ENCODE measurements at places on chromosomes 2 and 18. TPM values are rescaled to one million over a fixed set of nuclear protein-coding genes. Genes with fewer than 3 reads are reported as not detected.

Gene NT5DC4
- total RNA-seq = not detected

- no peak overlapping the region for H3K4me3 ChIP-seq
- no peak for DNase-seq
- H3K27me3 ChIP-seq = peaks cover 3% of the 10 kb centered on the region
Observed at GRCh38 chr2:233807215-233807865, 29.2 kb downstream of the MROH2A start.

GRCh38 chr2:199147216-199147615 lies 310.5 kb downstream of the SATB2 start:
- no peaks in the 10 kb centered on the region for H3K27me3 ChIP-seq
- DNase-seq = no peak
- H3K4me1 ChIP-seq = no peaks in the 10 kb centered on the region

- H3K36me3 ChIP-seq = peaks cover 18% of the 10 kb centered on the region
- peaks cover 34% of the 10 kb centered on the region for H3K4me1 ChIP-seq
- H3K27ac ChIP-seq = no peak overlapping the region
- H3K27me3 ChIP-seq = no peaks in the 10 kb centered on the region
Observed at GRCh38 chr2:54668711-54669110, 54.8 kb upstream of the EML6 start.

GRCh38 chr18:56199580-56200330 lies 438.6 kb downstream of the TXNL1 start:
- no peak overlapping the region for H3K4me3 ChIP-seq
- no peaks in the 10 kb centered on the region for H3K36me3 ChIP-seq
- H3K4me1 ChIP-seq = peaks cover 8% of the 10 kb centered on the region
- peak overlapping the region; percentile 15 for H3K27ac ChIP-seq

DNA sequence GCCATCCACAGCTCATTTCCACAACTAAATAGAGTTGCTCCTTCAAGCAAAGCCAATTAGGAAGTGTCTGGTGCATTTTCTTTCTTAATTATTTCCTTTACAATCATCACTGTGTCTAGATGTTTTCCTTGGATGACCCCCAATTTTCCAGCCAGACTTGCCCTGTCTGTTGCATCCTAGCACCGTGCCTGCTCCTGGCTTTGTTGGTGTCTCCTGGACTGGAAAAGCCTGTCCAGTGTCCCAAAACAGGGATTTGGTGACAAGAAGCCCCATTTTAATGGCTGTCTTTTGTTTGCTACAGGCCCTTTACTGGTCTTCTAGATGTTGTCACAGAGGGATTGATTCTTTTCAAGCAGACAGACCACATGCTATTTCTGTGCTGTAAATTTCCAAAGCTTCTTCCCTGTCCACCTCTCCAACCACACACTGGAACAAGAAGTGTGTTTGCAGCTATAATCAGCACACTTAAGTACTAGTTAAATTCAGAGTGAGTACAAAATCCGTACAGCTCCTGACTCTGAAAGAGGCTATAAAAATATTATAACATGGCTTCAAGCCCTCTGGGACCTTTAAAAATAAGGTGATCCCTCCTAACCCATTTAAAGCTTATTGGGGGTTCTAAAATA lies 38.4 kb downstream of the RNF144A start:
- no peak overlapping the region for H3K4me3 ChIP-seq
- H3K4me1 ChIP-seq = no peaks in the 10 kb centered on the region
- no peaks in the 10 kb centered on the region for H3K36me3 ChIP-seq

- H3K27me3 ChIP-seq = no peaks in the 10 kb centered on the region
- no peak for DNase-seq
- H3K4me3 ChIP-seq = no peak overlapping the region
- no peak overlapping the region for H3K27ac ChIP-seq
- no peaks in the 10 kb centered on the region for H3K4me1 ChIP-seq
Observed at GRCh38 chr2:24570225-24570624, 79.2 kb downstream of the NCOA1 start.

GRCh38 chr18:28175930-28176697 lies 816 bp downstream of the CDH2 start:
- no peaks in the 10 kb centered on the region for H3K27me3 ChIP-seq
- DNase-seq = peak; percentile 30
- no peaks in the 10 kb centered on the region for H3K36me3 ChIP-seq
- no peak overlapping the region for H3K27ac ChIP-seq
- no peaks in the 10 kb centered on the region for H3K4me1 ChIP-seq
- H3K4me3 ChIP-seq = peak overlapping the region; percentile 56

GRCh38 chr2:238668426-238668825 lies 179.5 kb upstream of the TWIST2 start:
- H3K4me3 ChIP-seq = no peak overlapping the region
- no peak for DNase-seq
- H3K27me3 ChIP-seq = no peaks in the 10 kb centered on the region
- H3K4me1 ChIP-seq = no peaks in the 10 kb centered on the region
- no peaks in the 10 kb centered on the region for H3K36me3 ChIP-seq

DNA sequence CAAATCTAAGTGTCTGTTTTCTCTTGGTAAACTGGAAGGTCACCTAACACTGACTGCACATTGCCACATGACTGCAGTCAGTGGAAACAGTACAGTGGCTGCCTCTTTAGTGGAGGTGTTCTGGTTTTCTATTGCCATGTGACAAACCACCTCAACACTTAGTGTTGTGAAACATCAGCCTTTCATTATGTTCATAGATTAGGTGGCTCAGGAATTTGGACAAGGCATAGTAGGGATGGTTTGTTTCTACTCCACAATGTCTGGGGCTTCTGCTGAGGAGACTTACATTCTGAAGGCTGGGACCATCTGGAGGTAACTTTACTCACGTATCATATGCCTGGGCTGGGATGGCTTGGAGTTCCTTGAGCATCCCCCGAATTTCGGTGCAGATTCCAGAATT lies 26.5 kb downstream of the CCDC85A start:
- no peaks in the 10 kb centered on the region for H3K36me3 ChIP-seq
- H3K4me3 ChIP-seq = no peak overlapping the region
- no peak for DNase-seq
- H3K4me1 ChIP-seq = no peaks in the 10 kb centered on the region
- no peaks in the 10 kb centered on the region for H3K27me3 ChIP-seq
- H3K27ac ChIP-seq = no peak overlapping the region

- no peaks in the 10 kb centered on the region for H3K36me3 ChIP-seq
- peak; percentile 76 for DNase-seq
- no peaks in the 10 kb centered on the region for H3K4me1 ChIP-seq
- H3K4me3 ChIP-seq = no peak overlapping the region
- no peak overlapping the region for H3K27ac ChIP-seq
Observed at GRCh38 chr18:864872-865273, 39.8 kb upstream of the ADCYAP1 start.

- H3K4me1 ChIP-seq = no peaks in the 10 kb centered on the region
- no peaks in the 10 kb centered on the region for H3K36me3 ChIP-seq
- no peak overlapping the region for H3K4me3 ChIP-seq
Observed at GRCh38 chr2:125979886-125980285, 676.1 kb upstream of the GYPC start.

GRCh38 chr2:168155680-168156079 lies 91.7 kb downstream of the STK39 start:
- DNase-seq = no peak
- no peaks in the 10 kb centered on the region for H3K27me3 ChIP-seq
- peaks cover 6% of the 10 kb centered on the region for H3K4me1 ChIP-seq

- H3K4me3 ChIP-seq = no peak overlapping the region
- H3K36me3 ChIP-seq = no peaks in the 10 kb centered on the region
- no peak for DNase-seq
- peaks cover 36% of the 10 kb centered on the region for H3K4me1 ChIP-seq
- H3K27me3 ChIP-seq = no peaks in the 10 kb centered on the region
- H3K27ac ChIP-seq = no peak overlapping the region
Observed at GRCh38 chr2:69217333-69218080, 169.5 kb downstream of the GFPT1 start.

DNA sequence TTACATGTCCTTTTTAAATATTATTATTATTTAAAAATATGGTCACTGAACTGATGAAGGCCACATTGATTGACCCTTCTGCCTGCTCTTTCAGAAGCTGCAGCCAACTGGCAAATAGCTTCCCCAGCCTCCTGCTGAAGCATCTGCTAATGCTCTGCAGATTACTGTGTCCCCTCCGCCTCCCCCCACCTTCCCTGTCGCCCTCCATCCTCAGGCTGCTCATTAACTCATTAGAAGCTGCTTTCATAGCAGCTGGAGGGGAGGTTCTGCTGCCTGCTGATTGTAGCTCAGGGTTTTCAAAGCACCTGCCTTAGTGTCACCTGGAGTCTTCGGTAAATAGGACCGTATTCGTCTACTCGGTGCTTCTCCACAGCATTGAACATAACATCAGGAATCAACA lies 24.8 kb upstream of the LMAN1 start:
- no peaks in the 10 kb centered on the region for H3K27me3 ChIP-seq
- H3K4me3 ChIP-seq = no peak overlapping the region
- H3K4me1 ChIP-seq = peaks cover 2% of the 10 kb centered on the region
- H3K36me3 ChIP-seq = no peaks in the 10 kb centered on the region
- H3K27ac ChIP-seq = no peak overlapping the region

DNA sequence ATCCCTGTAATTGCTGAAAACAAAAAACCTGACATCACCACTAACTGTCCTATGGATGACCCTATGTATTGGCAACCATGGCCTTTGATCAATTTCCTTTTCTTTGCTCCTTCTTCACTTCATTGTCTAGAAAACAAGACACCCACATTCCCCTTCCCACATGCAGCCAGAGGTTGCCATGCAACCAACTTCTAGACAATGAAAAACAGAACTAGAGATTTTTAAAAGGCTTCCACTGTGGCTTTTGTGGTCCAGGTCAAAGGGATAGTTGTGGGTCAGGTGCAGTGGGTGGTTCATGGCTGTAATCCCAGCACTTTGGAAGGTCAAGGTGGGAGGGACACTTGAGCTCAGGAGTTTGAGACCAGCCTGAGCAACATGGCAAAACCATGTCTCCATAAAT lies 139.3 kb upstream of the DOK6 start:
- peak; percentile 39 for DNase-seq
- peaks cover 2% of the 10 kb centered on the region for H3K4me1 ChIP-seq
- H3K36me3 ChIP-seq = no peaks in the 10 kb centered on the region
- H3K27me3 ChIP-seq = no peaks in the 10 kb centered on the region
- H3K27ac ChIP-seq = no peak overlapping the region

Gene LYG1
- total RNA-seq = 0.50 TPM

DNA sequence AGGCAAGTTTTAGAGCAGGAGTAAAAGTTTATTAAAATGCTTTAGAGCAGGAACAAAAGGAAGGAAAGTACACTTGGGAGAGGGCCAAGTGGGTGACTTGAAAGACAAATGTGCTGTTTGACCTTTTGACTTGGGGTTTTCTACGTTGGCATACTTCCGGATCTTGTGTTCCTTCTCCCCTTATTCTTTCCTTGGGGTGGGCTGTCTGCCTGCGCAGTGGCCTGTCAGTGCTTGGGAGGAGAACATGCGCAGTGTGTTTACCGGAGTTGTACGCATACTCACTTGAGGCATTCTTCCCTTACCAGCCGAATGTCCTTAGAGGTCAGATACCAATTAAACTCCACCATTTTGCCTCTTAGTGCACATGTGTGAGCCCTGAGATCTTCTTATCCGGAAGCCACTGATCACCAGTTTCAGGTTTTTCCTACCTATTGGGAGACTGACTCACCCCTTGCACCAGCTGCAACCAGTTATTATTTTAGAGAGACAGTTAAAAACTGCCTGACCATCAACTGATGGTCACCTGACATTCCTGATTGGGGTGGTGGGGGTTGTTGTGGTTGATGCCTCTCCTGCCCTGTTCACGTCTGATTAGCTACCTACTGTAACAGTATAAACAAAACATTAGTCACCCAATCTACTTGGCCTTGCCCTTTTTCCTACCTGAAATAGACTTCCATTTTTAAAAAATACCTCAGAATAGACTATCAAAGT lies 67.5 kb downstream of the NYAP2 start:
- no peaks in the 10 kb centered on the region for H3K4me1 ChIP-seq
- H3K27ac ChIP-seq = no peak overlapping the region
- H3K27me3 ChIP-seq = no peaks in the 10 kb centered on the region
- H3K36me3 ChIP-seq = no peaks in the 10 kb centered on the region

Gene KRTCAP3
- not detected for total RNA-seq

Gene PAX8
- total RNA-seq = 0.51 TPM

Gene ZNF532
- 44.4 TPM for total RNA-seq

DNA sequence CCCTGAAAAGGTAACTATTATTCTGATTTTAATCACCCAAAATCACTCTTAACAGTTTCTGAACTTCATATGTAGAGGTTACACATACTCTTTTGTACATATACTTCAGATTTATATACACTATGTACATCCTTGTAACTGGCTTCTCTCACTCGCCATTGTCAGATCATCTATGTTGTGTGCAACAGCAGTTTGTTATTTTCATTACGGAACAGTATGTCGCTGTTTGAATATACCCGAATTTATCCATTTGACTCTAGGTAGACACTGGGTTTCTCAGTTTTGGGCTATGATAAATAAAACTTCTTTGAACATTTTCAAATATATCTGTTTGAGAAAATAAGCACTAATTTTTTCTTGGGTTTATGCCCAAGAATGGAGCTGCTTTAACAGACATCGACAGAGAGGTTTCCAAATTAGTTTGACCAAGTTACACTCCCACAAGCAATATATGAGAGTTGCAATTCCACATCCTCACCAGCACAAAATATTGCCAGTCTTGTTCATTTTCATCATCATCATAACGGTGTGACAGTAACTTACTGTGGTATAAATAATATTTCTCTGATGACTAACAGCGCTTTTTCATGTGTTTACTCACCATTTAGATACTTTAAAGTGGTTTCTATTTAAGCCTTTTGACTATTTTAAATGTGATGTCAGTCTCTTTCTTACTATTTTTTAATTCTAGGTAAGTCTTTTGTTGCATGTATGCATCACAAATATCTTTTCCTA lies 80.9 kb downstream of the SMC6 start:
- no peaks in the 10 kb centered on the region for H3K27me3 ChIP-seq
- peak; percentile 72 for DNase-seq
- H3K36me3 ChIP-seq = peaks cover 4% of the 10 kb centered on the region
- no peak overlapping the region for H3K27ac ChIP-seq

DNA sequence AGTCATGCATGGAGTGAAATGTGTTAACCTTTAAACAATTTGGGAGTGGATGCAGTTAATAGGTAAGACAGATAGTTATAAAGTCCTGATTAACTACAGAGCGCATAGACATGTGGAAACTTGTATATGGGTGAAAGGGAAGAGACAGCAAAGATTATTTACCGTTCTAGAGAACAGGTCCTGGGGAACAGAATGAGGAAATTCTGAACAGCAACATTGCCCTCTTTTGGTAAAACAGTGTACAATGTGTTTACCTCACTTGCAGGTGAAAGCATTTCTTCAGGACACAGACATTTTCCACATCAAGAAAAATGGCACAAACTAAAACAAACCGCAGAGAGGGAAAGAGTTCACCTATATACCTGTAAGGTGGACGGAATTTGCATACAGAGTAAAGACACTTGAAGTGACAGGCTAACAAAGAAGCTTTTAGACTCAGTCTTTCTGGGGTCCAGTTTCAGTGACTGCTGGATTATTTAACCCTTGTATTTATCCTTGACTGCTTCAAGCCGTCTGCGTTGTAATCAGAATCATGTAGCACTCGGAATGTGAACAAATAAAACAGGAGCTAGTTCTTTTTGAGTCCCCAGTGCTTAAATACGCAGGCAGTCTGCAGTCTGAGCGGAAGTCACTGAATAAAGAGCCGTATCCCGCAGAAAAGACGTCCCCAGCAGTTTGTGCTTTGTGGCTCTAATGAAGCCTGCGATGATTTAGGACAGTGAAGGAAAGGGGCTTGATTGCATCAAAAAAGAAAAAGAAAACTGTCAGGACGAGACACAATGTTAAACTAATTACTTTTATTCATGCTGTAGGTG lies 364.8 kb upstream of the GALNT5 start:
- H3K36me3 ChIP-seq = no peaks in the 10 kb centered on the region
- DNase-seq = peak; percentile 44
- peaks cover 3% of the 10 kb centered on the region for H3K4me1 ChIP-seq
- no peak overlapping the region for H3K27ac ChIP-seq

- H3K27me3 ChIP-seq = no peaks in the 10 kb centered on the region
- H3K27ac ChIP-seq = no peak overlapping the region
- no peak for DNase-seq
Observed at GRCh38 chr2:154243685-154244084, 372.0 kb downstream of the GALNT13 start.

Measured in fibroblast of lung (primary cell).